Activated CD4-positive, alpha-beta T cell treated with anti-CD3 and anti-CD28 coated beads for 1 hour (primary cell): ENCODE measurements at places on chromosomes 6 and 20.
A peak's percentile ranks its signal among the peaks of the same experiment; 100 is the strongest.

- DNase-seq: no peak
Observed at GRCh38 chr6:31896493-31896855, 1.0 kb downstream of the EHMT2 start.

DNA sequence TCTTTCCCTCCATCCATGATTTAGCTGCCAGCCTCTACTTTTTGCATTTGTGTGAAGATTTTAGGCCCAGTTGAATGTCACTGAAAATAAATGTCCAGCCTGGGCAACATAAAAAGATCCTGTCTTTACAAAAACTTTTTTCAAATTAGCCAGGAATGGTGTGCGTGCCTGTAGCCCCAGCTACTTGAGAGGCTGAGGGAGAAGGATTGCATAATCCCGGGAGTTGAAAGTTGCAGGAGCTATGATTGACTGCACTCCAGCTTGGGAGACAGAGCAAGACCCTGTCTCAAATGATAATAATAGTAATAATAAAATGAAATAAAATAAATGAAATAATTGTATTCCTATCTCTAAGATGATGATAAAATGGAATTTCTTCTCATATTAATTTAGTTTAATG, 5.0 kb upstream of the GFOD1 start:
- no peak for DNase-seq

GRCh38 chr6:19691465-19692167, 145.6 kb upstream of the ID4 start:
- DNase-seq: no peak

DNA sequence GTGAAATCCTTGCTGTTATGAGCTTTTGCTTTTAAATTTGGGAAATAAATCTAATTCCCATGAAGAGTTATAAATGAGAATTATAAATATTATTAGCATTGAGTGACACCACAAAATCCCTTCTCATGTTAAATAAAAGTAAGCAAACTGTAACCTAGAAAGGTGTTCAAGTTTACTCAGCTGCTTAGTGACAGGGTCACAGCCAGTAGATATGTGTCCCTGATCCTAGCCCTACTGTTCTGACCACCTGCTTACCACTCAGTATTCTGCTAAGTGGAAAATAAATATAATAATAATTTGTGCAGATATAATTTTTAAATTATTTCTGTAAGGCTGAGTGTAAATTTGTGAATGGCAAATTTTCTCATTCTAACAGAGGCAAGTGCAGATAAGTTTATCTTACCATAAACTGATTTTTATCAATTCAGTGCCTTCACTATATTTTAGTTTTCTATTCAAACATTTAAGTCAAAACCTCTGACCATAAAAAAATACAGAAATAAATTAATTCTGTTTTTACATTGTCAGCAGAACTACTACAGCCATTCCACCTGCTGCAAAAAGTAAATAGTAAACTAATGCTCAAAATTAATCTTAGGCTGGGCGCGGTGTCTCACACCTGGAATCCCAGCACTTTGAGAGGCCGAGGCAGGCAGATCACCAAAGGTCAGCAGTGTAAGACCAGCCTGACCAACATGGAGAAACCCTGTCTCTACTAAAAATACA, 118.2 kb downstream of the TENT5A start:
- DNase-seq: no peak

DNA sequence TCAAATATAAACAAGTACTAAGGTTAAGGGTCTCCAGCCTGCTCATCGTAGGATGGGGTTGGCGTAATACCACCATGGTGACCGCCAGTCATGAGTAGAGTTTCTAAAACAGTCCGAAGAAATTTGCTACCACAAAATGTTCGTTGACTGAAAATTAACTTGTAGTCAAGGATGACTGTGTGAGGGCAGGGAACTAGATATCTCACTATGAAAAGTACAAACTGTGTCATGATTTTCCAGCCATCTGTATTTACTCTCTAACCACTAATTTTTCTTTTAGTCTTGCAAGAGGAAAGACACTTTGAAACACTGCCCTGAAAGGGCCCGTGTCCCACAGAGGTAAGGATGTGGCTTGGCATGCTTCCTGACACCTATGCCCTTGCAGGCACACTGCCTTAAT, 99.7 kb downstream of the IRF4 start:
- no peak for DNase-seq

- DNase-seq: no peak
Observed at GRCh38 chr6:129031051-129031599, 148.2 kb downstream of the LAMA2 start.

- no peak for DNase-seq
Observed at GRCh38 chr6:129954749-129955431, 63.5 kb upstream of the L3MBTL3 start.

DNA sequence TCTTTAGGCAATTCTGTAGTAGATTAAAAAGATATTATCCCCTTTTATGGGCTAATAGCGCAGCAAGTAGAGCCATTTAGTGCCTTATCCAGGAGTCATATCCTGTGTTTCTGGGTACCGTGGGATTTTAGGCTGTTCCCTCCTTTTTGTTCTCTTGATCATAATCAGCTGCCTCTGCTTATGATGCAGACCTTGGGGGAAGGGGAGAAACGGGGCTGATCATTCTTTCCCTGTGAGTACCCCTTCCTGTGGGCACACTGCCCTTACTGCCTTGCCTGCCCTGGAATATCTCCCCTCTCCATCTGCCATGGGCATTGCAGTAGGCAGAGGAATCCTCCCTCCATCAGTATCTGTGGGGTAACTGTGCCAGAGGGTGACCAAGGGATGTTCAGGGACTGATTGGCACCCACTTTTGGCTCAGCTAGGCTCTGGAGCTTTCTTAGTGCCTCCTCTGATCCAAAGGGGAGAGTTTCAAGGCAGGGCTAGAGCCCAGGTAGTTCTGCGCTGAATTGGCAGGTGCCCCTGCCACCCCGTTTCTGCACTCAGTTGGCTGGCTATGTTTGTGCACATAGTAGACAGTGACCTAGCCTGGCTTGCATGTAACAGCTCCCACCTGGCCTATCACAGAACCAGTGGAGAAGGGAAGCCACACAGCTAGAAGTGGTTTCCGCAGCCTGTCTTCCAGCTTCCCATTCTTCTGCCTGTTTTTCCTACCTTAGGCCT, 103.3 kb downstream of the FIG4 start:
- no peak for DNase-seq

- no peak for DNase-seq
Observed at GRCh38 chr20:37315452-37316110, 26.1 kb downstream of the MANBAL start.

DNA sequence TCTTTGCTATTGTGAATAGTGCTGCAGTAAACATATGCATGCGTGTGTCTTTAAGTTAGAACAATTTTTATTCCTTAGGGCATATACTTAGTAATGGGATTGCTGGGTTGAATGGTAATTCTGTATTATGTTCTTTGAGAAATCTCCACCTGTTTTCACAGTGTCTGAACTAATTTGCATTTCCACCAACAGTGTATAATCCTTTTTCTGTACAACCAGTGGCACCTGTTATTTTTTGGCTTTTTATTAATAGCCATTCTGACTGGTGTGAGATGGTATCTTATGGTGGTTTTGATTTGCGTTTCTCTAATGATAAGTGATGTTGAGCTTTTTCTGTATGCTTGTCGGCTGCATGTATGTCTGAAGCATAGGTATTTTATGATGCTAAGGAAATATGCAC, 820.8 kb upstream of the MAP3K7 start:
- no peak for DNase-seq

GRCh38 chr6:28082939-28083338, 2.6 kb downstream of the ZNF165 start:
- DNase-seq: no peak

GRCh38 chr6:163387317-163387716, 27.2 kb upstream of the QKI start:
- no peak for DNase-seq

GRCh38 chr6:26003102-26003694, 40.6 kb downstream of the TRIM38 start:
- DNase-seq: no peak

- DNase-seq: no peak
Observed at GRCh38 chr20:62557999-62558408, 82.2 kb upstream of the GATA5 start.

GRCh38 chr20:50844430-50845100, 49.7 kb downstream of the BCAS4 start:
- no peak for DNase-seq

DNA sequence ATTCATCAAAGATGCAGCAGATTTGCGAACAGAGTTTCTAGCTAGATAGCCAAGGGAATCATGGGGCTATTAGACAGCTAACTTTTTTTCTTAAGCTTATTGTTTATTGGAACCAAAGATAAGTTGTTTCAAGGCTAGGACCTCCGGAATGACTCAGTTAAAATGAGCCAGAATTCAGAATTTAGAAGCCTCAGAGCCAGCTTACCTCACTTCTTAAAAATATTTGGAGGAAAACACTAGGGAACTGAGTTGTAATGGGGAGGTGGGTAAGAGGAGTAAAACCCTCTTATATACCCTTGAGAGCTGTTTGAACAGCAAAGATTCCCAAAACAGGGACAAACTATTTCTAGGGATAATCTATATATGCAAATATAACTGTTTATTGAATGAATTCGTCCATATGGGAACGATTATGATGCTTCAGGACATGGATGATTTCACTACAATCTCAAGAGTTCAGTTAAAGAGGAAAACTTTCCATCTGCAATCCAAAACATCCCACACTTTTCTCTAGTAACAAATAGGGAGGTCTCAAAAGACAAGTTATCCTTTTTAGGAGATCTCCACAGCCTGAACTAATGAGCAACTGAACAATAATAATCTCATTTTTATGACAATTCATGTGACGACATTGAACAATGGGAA, 12.6 kb upstream of the CARMIL1 start:
- no peak for DNase-seq

DNA sequence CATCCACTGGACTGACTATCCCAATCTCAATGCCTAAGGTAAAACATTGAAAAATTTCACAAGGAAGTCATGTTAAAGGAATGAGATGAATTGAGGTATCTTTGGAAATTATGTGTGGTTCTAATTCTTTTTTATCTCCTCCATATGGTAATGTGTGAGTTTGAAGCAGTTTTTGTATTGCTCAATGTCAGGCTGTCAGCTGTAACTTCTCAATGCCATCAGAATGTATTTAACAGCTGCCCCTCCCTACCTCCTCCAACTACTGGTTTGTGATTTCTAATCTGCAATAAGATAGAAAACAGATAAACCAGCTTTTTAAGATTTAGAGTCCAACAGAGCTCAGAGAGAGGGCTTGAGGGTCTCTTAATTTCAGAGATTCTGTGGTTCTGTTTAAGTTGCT, 1005.8 kb upstream of the ADGRB3 start:
- DNase-seq: no peak

DNA sequence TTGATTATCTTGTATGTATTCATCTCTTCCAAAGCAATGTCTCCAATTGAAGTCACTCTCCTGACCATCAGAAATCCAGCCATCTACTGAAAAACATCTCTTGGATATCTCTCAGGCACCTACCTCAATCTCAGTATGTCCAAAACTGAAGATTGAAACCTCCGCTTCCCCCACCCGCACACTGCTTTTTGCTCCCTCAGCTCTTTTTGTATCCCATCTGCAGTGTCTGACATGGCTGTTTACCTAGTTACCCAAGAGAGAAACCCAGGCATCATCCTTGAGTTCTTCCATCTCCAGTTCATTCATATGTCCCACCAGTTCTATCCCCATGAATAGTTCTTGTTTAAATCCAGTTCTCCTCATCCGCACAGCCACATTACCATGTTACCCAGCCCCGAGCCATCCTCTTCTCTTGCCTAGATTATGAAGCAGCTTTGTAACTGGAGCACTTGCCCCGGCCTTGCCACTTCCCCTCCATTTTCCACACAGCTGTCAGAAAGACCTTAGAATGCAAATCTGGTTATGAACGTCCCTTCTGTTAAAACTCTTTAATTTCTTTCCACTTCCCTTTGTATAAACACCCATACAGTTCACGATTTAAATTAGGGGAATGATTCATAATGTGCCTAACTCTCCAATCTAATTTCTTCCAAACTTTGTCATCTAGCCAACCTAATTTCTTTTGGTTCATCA, 40.5 kb upstream of the GCLC start:
- no peak for DNase-seq

- no peak for DNase-seq
Observed at GRCh38 chr6:11584244-11584643, 46.7 kb downstream of the TMEM170B start.

DNA sequence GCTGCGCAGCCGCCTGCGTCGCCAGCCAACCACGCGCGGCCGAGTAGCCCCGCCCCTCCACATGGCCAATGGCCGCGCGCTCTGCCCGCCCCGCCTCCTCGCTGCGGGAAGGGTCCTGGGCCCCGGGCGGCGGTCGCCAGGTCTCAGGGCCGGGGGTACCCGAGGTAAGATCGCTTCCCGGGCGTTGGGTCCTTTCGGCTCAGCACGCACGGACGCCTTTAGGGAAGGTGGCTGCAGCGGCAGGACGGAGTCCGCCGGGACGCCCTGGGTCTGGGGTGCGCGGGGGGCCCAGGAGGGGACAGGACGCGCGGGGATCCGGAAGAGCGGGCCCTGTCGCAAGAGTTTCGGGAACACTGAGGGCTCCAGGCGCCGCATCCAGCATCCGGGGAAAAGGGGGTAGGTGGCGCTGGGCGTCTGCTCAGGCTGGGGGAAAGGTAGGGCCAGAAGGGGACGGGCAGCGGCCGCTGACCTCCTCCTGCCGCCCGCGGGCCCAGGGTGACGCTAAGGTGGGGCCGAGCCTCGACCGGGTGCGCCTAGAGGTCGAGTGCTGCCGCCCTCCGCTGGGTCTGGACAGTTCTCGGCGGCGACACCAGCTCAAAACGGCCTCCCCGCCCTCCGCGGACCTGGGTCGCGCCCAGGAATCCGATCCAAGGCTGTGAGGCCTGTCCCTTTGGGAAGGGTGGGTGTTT, at the start of gene MAVS:
Gene MAVS (plus strand): TSS at position 95 of the 689 bp plus-strand sequence. CDS start 7,791 bp downstream, outside the sequence.
- DNase-seq: peak; percentile 76
